Omental fat pad (tissue), 4 donors: ENCODE measurements at places on chromosomes 16 and 17. TPM values are rescaled to one million over a fixed set of nuclear protein-coding genes. Genes with fewer than 3 reads are reported as not detected.

GRCh38 chr16:68756239-68756915 lies 19.3 kb downstream of the CDH1 start:
- DNase-seq: no peak

DNA sequence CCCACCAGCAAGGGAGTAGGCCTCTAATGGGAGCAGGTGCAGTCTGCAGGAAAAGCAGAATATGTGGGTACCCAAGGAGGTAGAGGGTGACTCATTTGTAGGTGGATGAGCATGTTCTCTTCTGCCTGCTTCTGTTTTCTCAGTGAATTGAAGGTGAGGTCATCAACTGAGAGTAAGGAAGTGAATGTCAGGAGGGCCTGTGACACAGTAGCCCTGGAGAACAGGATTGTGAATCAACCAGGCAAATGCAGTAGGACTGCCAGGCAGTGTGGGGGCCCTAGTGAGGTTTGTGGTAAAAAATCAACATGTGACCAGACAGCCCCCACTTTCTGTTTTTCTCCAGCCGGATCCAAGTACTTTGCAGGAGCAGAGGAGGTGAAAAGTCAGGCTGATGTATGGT lies 150.5 kb upstream of the SOX9 start:
- DNase-seq: no peak

DNA sequence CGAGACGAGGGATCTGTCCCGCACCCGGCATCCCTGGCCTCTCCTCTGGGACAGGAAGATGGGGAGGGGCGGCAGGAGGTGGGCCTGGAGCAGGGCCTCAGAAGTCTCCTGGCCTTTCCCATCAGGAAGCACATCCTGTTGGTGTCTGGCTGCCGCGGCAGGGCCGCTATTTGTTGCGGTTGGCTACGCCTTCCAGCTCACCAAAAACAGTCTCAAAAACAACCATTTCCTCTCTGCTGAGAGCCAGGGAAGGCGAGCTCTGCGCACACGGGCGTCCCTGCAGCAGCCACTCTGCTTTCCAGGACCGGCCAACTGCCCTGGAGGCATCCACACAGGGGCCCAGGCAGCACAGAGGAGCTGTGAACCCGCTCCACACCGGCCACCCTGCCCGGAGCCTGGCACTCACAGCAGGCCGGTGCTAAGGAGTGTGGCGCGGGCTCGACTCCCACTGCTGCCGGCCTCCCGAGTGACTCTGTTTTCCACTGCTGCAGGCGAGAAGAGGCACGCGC lies at the start of gene TMEM204:
Gene TMEM204, plus strand, starts transcription at position 224 of the 509 bp plus-strand sequence. CDS start 610 bp downstream, outside the sequence.
- no peak for DNase-seq

GRCh38 chr16:83624429-83625120 lies 183.2 kb upstream of the HSBP1 start:
- DNase-seq: no peak

- DNase-seq: no peak
Measured at GRCh38 chr17:51010173-51010675, 110.4 kb downstream of the SPAG9 start.

DNA sequence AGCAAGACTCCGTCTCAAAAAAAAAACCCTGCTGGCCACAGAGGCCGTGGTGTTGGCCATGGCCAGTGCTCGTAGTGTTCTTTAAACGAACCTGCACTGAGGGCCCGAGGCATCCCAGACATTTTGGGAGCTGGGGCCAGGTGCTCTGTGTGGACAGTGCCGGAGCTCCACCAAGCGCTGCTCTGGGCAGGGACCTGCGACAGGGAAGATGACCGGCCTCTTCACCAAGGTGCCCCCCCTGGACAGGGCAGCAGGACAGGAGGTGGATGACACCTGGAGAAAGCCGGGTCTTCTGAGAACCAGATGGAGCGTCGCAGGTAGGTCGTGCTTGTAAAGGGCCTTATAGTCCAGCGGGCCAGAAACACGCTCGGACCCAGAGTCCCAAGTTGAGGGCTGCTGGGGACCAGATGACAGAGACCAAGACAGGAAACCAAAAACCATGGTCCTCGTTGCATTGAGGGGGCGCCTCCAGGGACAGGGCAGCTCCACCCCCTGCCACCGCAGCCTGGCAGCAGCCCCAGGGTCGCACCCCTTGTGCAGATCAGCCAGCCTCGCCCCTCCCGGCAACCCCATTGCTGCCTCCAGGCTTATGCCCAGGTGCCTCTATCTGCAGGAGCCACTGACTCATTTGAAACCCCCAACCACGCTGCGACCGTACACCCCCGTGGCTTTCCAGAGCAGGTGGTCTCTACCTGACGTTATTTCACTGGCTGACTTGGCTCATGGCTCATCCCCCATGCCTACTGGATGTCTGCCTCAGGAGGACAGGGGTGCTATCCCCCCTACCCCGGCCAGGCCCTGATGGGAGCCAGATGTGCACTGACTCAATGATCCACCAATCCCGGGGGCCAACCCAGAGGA lies 4.2 kb upstream of the NTN3 start:
- DNase-seq: no peak

- no peak for DNase-seq
Measured at GRCh38 chr17:45355087-45355486, 38.3 kb upstream of the MAP3K14 start.

GRCh38 chr17:81491761-81492160 lies 20.8 kb downstream of the ACTG1 start:
- no peak for DNase-seq

TLCD3B gene
- total RNA-seq: not detected
